ENCODE measurements at places on chromosomes 2 and 18.
A peak's percentile ranks its signal among the peaks of the same experiment; 100 is the strongest.

DNA sequence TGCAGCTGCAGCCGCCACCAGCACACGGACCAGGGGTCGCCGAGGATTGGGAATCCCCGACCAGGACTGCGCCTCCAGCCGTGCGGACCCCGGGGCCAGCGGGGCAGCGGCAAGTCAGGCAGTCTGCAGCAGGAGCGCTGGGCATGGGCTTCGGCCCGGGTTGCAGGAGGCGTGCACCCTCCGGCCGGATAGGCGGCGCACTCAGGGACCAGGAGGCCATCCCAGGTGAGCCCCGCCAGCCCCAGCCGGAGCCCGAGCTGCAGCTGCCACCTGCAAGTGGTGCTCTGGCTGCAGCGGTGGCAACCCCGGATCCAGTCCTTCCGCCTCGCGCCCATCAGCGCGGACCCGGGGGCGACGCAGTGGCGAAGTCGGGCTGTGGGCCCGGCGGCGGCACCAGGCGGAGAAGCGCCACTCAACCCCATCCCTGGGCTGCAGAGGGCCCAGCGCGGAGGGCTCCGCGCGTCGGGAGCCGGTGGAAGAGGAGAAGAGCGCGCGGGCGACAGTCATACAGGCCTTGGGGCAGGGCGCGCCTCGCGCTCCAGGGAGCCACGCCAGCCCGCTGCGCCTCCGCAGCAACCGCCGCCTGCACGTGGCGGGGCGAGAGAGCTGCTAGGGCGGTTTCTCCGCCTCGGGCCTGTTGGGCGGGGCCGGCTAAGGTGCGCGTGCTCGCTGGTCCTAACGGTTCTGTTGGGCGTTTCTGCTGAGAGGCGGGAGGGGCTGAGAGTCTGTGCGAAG is 73.8 kb downstream of the RPIA start:
- peak; percentile 65 for DNase-seq

DNA sequence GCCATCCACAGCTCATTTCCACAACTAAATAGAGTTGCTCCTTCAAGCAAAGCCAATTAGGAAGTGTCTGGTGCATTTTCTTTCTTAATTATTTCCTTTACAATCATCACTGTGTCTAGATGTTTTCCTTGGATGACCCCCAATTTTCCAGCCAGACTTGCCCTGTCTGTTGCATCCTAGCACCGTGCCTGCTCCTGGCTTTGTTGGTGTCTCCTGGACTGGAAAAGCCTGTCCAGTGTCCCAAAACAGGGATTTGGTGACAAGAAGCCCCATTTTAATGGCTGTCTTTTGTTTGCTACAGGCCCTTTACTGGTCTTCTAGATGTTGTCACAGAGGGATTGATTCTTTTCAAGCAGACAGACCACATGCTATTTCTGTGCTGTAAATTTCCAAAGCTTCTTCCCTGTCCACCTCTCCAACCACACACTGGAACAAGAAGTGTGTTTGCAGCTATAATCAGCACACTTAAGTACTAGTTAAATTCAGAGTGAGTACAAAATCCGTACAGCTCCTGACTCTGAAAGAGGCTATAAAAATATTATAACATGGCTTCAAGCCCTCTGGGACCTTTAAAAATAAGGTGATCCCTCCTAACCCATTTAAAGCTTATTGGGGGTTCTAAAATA is 38.4 kb downstream of the RNF144A start:
- no peak for DNase-seq

DNA sequence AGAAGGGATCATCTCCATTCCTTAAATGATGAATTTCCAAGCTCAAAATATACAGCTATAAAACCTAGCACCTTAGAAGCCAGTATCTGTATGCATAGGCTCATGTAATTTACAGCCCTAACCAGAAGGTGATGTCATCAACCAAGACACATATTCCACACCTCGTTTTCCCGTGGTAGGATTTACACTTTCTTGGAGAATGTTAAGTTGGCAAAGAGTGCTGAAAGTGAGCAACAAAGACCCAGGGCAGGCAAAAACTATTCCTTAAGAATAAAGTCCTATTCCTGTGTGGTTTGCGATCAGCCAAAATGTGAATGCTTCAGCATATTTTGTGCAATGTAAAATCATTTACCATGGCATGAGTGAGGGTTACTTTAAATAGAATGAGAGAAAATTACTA is 247.1 kb downstream of the OSR1 start:
- no peak for DNase-seq

- DNase-seq = no peak
Observed at GRCh38 chr2:158723181-158723838, 71.8 kb upstream of the DAPL1 start.

GRCh38 chr2:179048099-179048498 is 1.8 kb downstream of the CCDC141 start:
- DNase-seq = no peak

- no peak for DNase-seq
Observed at GRCh38 chr2:223797811-223798721, 39.3 kb downstream of the AP1S3 start.

- DNase-seq = no peak
Observed at GRCh38 chr18:24799176-24799575, 338.7 kb downstream of the HRH4 start.

GRCh38 chr2:151730262-151730975 is 3.9 kb downstream of the NEB start:
- DNase-seq = no peak
